ENCODE measurements at places on chromosomes 11 and 22. TPM values are rescaled to one million over a fixed set of nuclear protein-coding genes. Genes with fewer than 3 reads are reported as not detected.
A peak's percentile ranks its signal among the peaks of the same experiment; 100 is the strongest.

DNA sequence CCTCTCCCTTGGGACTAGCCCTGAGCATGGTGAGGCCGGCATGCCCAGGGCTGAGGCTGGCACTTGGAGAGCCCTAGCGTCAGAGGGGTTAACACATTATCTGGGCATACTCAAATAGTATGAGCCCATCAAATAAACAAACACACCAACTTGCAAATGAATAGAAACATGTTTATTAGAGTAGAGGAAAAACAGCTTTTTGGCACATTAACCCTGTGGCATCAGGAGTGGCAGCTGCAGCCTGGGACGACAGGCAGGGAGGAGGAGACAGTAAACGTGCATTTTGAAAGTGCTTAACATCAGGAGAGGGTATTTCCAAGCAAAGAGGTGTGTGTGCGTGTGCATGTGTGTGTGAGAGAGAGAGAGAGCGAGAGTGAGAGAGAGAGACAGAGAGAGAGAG lies 684.9 kb downstream of the NTM start:
- no peak for DNase-seq
- no peaks in the 10 kb centered on the region for H3K4me1 ChIP-seq
- H3K27ac ChIP-seq = no peak overlapping the region
- H3K4me3 ChIP-seq = no peak overlapping the region
- H3K36me3 ChIP-seq = no peaks in the 10 kb centered on the region
- H3K27me3 ChIP-seq = no peaks in the 10 kb centered on the region

SLC37A4 gene
- 36.2 TPM for total RNA-seq

DNA sequence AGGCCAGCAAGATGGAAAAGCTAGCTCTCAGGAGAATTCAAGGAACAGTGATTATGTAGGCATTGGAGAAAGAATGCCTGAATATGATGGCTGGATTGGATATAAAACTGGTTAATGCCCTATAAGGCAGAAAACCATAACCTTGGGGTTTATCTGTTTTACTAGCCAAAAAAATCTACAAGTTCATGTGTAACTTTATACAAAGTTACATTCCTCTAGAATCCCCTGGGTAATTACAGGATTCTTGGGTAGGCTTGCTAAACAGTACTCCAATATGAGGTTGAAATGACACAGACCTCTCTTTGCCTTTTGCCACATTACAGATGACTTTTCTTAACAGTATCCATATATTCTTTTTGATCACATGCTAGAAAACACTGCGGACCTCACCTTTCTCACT lies 26.0 kb downstream of the TSPAN18 start:
- H3K27me3 ChIP-seq = no peaks in the 10 kb centered on the region
- H3K36me3 ChIP-seq = no peaks in the 10 kb centered on the region
- H3K27ac ChIP-seq = no peak overlapping the region
- no peak overlapping the region for H3K4me3 ChIP-seq
- no peaks in the 10 kb centered on the region for H3K4me1 ChIP-seq

GRCh38 chr11:4654635-4655369 lies 11.0 kb downstream of the OR51E1 start:
- no peaks in the 10 kb centered on the region for H3K4me1 ChIP-seq
- H3K36me3 ChIP-seq = no peaks in the 10 kb centered on the region
- H3K4me3 ChIP-seq = no peak overlapping the region
- H3K27ac ChIP-seq = no peak overlapping the region

DNA sequence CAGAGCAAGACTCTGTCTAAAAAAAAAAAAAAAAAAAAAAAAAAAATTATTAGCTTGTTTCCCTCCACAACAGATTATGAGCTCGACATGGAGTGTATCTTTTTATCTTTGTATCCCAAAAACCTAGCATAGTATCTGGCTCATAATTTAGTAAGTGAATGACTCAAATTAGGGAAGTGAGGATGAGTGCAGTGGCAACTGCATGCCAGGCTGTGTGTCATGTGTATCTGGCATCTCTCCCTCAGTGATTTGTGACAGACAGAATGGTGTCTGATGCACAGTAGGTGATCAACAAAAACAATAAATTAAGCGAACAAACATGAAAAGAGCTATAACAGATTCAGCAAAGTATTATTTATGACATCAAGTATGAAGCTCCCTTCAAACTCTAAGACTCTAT lies 7.2 kb downstream of the STK33 start:
- H3K4me3 ChIP-seq = no peak overlapping the region
- H3K4me1 ChIP-seq = no peaks in the 10 kb centered on the region
- DNase-seq = no peak

DNA sequence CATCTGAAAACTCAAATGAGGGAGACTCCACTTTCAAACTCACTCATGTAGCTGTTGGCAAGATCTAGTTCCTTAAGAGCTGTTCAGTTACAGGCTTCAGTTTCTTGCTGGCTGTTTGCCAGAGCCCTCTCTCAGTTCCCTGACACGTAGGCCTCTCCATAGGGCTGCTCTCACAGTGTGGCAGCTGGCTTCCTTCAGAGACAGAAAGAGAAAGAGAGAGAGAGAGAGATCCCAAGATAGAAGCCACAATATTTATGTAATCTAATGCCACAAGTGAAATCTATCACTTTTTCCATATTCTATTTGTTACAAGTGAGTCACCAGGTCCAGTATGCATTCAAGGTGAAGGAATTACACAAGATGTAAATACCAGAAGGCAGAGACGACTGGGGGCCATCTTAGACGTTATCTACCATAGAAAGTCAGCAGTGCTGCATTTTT lies 168.8 kb downstream of the RCN1 start:
- no peaks in the 10 kb centered on the region for H3K27me3 ChIP-seq
- H3K27ac ChIP-seq = no peak overlapping the region
- DNase-seq = no peak
- H3K4me1 ChIP-seq = no peaks in the 10 kb centered on the region
- no peaks in the 10 kb centered on the region for H3K36me3 ChIP-seq

- H3K27me3 ChIP-seq = no peaks in the 10 kb centered on the region
- no peaks in the 10 kb centered on the region for H3K36me3 ChIP-seq
- H3K4me3 ChIP-seq = peak overlapping the region; percentile 45
- peaks cover 6% of the 10 kb centered on the region for H3K4me1 ChIP-seq
- peak; percentile 58 for DNase-seq
These were observed 237.4 kb downstream of the TTC28 start for GRCh38 chr22:28442264-28442710.

PLAAT5 gene
- not detected for total RNA-seq

SYT7 gene
- total RNA-seq = 199 TPM

GRCh38 chr11:66725647-66726046 lies 3.4 kb downstream of the SPTBN2 start:
- H3K4me1 ChIP-seq = no peaks in the 10 kb centered on the region
- no peak overlapping the region for H3K4me3 ChIP-seq
- H3K27ac ChIP-seq = no peak overlapping the region
- DNase-seq = no peak
- H3K27me3 ChIP-seq = no peaks in the 10 kb centered on the region

- DNase-seq = no peak
- H3K4me1 ChIP-seq = no peaks in the 10 kb centered on the region
- H3K27me3 ChIP-seq = no peaks in the 10 kb centered on the region
- H3K27ac ChIP-seq = no peak overlapping the region
- H3K36me3 ChIP-seq = peaks cover 19% of the 10 kb centered on the region
These were observed 30.6 kb downstream of the NFRKB start for GRCh38 chr11:129864811-129865210.

DNA sequence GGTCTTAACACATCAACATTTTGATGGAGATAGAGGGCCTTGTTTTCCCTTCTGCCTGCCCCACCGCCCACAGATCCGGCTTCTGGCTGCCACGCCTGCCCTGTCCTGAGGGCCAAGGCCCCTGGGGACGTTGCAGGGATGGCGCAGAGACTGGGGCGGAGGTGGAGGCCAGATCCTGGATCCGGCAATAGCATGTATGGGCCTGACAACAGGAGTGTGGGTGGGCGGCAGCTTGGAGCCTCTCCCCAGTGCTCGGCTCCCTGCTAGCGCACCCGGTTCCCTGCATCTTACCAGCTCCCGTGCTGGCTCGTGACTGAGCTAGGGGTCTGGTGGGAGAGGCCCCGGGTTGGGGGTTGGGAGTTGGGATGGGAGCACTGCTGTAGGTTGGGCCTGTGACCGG lies 95.6 kb downstream of the ZBTB16 start:
- no peak overlapping the region for H3K4me3 ChIP-seq
- peaks cover 24% of the 10 kb centered on the region for H3K4me1 ChIP-seq
- H3K36me3 ChIP-seq = peaks cover 7% of the 10 kb centered on the region
- peak overlapping the region; percentile 99 for H3K27ac ChIP-seq
- no peak for DNase-seq

GRCh38 chr22:36212901-36213300 lies 11.3 kb upstream of the APOL4 start:
- no peak for DNase-seq
- no peaks in the 10 kb centered on the region for H3K36me3 ChIP-seq
- H3K27ac ChIP-seq = no peak overlapping the region
- no peak overlapping the region for H3K4me3 ChIP-seq
- H3K27me3 ChIP-seq = no peaks in the 10 kb centered on the region

GRCh38 chr22:41360126-41360525 lies 21.6 kb upstream of the TEF start:
- no peaks in the 10 kb centered on the region for H3K36me3 ChIP-seq
- no peaks in the 10 kb centered on the region for H3K4me1 ChIP-seq
- peak; percentile 27 for DNase-seq
- H3K27me3 ChIP-seq = no peaks in the 10 kb centered on the region
- no peak overlapping the region for H3K27ac ChIP-seq
- H3K4me3 ChIP-seq = no peak overlapping the region

DNA sequence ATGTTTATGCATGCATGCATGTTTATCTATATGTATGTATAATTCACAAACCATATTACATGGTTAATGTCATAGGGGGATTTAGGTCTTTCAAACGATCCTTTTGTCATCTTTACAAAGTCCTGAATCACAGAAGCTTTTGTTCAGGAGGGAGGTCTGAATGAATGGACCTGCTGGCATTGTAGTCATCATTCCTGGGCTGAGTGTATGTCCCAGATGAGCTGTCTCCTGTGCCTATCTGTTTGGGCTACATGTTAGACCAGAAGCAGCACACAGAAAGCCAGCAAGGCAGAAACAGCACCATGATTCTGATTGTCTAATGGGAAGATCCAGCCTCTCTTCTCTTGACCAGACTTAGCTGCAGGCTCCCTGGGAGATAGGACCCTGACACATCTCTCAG lies 69.5 kb downstream of the ADM start:
- H3K4me1 ChIP-seq = no peaks in the 10 kb centered on the region
- DNase-seq = no peak
- H3K27me3 ChIP-seq = no peaks in the 10 kb centered on the region
- no peak overlapping the region for H3K27ac ChIP-seq
- no peak overlapping the region for H3K4me3 ChIP-seq

- H3K36me3 ChIP-seq = no peaks in the 10 kb centered on the region
- no peaks in the 10 kb centered on the region for H3K4me1 ChIP-seq
- DNase-seq = no peak
- no peak overlapping the region for H3K4me3 ChIP-seq
These were observed 363.8 kb downstream of the FAT3 start for GRCh38 chr11:92588393-92588792.

C11orf91 gene
- not detected for total RNA-seq

DNA sequence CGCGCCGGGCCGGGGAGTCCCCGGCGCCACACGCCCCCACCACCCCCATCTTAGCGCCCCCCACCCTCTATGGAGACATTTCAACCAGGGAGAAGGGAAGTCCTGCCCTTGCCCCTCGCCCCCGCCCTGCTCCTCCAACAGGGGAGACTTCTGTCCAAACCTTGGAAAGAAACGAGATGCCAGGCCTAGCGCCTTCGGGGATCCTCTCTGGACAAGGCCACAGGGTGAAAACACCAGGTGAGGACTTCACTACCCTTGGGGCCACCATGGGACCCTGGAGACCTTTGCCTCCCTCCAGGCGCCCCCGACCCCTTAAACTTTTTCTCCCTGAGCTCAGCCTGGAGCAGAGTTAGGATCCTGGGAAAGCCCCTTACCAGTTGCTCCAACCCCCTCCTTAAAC lies 11.6 kb upstream of the NPAS4 start:
- no peak for DNase-seq
- H3K4me3 ChIP-seq = no peak overlapping the region
- H3K27ac ChIP-seq = peak overlapping the region; percentile 58
- no peaks in the 10 kb centered on the region for H3K4me1 ChIP-seq

APBB1 gene
- total RNA-seq = 65.5 TPM

- peak overlapping the region; percentile 96 for H3K4me3 ChIP-seq
- no peaks in the 10 kb centered on the region for H3K27me3 ChIP-seq
These were observed 439 bp downstream of the YAP1 start for GRCh38 chr11:102110761-102111010.

IGLL1 gene
- total RNA-seq = not detected

UCP3 gene
- 6.8 TPM for total RNA-seq

DNA sequence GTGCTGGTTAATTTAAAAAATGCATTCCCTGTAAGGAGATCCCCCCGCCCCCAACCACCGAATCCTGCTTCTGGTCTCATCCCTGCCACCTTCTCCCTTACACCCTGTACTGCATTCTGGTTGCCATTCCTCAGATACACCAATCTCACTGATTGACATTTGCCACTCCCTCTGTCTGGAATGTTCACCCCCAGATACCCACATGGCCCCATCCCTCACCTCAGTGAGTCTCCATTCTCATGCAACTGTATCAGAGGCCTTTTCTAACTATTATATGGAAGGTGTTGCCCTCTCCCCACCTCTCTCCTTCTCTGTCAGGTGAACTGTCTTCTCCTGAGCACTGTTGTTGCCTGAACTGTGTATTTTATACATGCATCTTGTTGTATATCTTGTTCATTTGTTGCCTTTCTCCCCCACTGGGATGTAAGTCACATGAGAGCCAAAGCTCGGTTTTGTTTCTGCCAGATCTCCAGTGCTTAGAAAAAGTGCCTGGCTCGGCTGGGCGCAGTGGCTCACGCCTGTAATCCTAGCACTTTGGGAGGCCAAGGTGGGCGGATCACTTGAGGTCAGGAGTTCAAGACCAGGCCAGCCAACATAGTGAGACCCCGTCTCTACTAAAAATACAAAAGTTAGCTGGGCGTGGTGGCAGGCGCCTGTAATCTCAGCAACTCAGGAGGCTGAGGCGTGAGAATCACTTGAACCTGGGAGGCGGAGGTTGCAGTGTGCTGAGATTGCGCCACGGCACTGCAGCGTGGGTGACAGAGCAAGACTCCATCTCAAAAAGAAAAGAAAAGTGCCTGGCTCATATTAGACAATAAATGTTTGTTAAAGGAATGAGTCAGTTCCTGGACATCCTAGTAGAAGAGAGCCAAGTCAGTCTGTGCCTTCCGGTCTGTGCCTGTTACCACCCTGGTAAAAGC lies 61.0 kb downstream of the TNRC6B start:
- H3K27me3 ChIP-seq = no peaks in the 10 kb centered on the region
- peak; percentile 48 for DNase-seq
- H3K4me3 ChIP-seq = no peak overlapping the region
- H3K4me1 ChIP-seq = no peaks in the 10 kb centered on the region
- H3K36me3 ChIP-seq = no peaks in the 10 kb centered on the region

GRCh38 chr11:111573821-111574249 lies 28.4 kb upstream of the SIK2 start:
- H3K4me3 ChIP-seq = no peak overlapping the region
- H3K4me1 ChIP-seq = no peaks in the 10 kb centered on the region
- no peak overlapping the region for H3K27ac ChIP-seq
- H3K36me3 ChIP-seq = no peaks in the 10 kb centered on the region
- DNase-seq = no peak

DNA sequence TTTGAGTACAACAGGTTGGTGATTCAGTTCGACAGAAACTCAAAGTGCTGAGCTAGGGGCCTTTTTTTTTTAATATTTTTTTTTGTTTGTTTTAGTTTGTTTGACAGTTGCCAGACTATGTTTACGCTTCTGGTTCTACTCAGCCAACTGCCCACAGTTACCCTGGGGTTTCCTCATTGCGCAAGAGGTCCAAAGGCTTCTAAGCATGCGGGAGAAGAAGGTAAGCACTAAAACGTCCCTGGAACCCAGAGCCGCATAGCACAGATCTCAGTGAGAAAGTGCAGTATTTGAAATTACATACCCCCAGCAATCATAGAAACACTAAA lies 649 bp downstream of the PRRG4 start:
- peak; percentile 70 for DNase-seq
- no peaks in the 10 kb centered on the region for H3K36me3 ChIP-seq
- peak overlapping the region; percentile 71 for H3K4me3 ChIP-seq

GPR83 gene
- total RNA-seq = not detected

Data from prostate gland (tissue), 2 donors.